ENCODE measurements at places on chromosomes 2 and 18.

DNA sequence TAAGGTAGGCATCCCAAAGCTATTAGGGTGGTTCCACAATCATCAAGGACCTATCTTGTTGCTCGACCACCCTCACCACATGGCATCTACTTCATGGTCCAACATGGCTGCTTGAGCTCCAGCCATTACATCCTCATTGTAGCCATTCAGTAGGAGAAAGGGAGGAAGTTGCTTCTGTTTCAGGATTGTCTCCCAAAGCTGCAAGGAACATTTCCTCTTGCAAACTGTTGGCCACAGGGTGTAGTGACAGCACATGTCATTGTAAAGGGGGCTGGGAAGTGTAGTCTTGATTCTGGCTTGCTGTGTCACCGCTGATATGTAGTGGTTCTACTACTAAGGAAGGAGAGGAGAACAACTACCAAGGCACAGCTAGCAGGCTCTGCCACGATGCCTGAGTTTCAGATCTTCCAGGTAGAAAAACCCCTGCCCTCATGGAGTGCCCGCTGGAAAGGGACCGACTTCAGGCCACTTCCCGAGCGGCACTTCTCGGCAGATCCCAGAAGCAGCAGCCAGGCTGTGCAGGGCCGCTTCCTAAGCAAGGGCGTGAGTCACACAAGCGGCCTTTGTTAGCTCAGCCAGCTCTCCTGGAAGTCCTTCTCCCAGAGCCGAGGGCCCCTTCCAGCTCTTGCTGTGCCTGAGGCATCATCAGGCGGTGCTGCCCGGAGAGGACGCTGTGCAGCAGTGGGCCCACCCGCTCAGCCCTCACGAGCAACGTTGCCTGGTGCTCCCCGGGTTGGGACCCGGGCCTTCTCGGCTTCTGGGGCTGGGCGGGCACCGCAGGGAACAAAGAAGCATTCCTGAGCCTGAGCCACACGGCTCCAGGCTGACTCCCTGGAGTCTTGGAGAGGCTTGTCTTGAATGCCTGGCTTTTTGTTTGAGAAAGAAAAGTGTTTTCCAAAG is 58.2 kb downstream of the HS6ST1 start:
- DNase-seq: no peak

DNA sequence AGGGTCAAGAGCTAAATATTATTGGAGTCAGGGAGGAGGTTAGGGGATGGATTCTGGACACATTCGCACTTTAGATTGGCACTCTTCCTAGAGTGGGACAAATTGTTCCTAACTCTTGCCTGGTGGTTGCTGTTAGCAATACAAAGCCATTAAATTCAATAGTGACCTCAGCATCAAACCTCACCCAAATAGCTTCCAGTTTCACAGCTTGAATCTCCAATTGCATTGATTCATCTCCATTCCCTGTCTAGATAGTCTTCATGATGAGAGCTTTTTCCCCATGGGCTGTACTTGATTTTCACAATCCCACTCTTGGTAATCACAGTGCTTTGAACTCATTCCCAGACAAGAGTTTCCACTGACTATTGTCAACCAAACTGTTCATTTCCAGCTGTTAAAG is 585.9 kb upstream of the SYT4 start:
- no peak for DNase-seq

DNA sequence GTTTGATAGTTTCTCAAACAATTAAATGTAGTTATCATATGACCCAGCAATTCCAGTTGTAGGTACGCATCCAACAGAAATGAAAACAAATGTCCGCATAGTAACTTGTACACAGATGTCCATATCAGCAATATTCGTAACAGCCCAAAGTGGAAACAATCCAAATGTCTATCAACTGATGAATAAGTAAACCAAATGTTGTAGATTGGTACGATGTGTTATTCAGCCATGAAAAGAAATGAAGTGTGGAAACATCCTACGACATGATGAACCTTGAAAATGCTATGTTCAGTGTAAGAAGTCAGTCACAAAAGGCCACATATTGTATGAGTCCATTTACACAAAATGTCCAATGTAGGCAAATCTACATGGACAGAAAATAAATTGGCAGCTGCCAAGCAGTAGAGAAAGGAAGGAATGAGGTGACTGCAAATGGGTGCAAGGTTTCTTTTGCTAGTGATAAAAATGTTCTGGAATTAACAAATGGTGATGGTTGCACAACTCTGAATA is 26.9 kb downstream of the GAREM1 start:
- DNase-seq: no peak

- DNase-seq: no peak
These were observed 21.2 kb downstream of the ODC1 start for GRCh38 chr2:10426726-10427617.

- DNase-seq: no peak
These were observed 13.2 kb downstream of the CFAP65 start for GRCh38 chr2:219028141-219028540.

DNA sequence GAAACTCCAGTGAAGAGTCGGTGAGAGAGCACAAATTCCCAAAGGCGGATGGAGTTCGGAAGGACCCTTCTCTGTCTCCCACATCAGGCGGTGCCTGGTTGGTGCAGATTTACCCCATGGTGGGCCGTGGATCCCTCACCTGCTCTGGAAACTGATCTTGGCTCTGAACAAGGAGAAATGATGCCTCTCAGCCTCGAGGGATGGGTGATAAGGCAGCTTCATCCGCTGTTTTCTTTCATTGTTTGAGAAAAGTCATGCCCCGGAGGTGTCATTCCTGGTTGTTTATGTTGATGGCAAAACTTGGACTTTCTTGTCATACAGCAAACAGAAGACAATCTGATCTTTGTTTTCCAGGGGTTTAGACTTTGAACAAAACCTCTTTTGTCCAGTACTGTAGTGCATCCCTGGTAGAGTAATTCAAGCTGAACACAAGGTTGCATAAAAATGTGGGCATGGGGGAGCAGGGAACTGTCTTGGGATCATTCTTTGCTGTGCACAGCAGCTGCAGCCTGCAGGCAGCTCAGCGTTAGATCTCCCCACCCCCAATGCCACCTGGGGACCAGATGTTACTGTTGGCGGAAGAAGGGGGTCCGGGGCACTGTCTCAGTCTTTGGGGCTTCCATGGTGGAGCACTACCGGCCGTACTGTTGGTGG is 81.3 kb downstream of the NFATC1 start:
- no peak for DNase-seq

DNA sequence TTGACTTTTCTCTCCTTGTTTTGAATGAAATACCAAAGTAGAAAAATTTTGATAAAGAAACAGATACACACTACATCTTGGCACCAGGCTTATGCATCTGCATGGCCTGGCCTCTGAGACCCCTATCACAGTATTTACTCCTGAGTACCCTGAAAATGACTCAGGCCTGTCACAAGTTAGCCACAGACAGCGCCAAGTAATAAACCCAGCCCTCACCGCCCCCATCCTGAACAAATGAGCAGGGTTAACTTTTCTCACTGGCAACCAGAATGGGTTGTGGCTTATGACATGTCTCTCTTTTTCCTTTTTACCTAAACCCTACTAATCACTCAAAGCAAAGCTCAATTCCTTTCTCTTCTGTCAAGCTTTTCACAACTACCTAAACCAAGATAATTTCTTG is 35.3 kb downstream of the SPRED2 start:
- DNase-seq: no peak

- DNase-seq: no peak
These were observed 2190.2 kb upstream of the PIK3C3 start for GRCh38 chr18:39764873-39765272.

GRCh38 chr2:208142925-208143799 is 2.8 kb downstream of the CRYGB start:
- DNase-seq: no peak

DNA sequence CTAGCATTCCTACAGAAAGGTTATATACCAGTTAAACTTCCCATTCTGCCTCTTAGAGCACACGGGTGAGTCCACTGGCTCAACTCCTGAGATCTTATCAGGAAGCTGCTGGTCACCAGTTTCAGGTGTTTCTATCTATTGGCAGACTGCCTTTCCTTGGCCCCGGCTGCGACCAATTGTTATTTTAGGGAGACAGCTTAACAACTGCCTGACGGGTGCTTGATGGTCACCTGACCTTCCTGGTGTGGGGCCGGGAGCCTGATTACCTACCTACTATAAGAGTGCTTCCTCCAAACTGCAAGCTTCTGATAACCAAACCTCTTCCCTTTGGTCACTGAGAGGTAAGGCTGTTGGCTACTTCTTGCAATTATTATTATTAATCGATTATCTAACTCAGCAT is 122.1 kb upstream of the XIRP2 start:
- no peak for DNase-seq

GRCh38 chr2:239952665-239953417 is 72.3 kb downstream of the NDUFA10 start:
- no peak for DNase-seq

Measured in SW480 (cell line).